CD4-positive, alpha-beta T cell treated with Interleukin-17A for 1 hour (primary cell): ENCODE measurements at places on chromosomes 2 and 18.

- DNase-seq = no peak
Observed at GRCh38 chr2:161386228-161386824, 29.8 kb upstream of the TBR1 start.

DNA sequence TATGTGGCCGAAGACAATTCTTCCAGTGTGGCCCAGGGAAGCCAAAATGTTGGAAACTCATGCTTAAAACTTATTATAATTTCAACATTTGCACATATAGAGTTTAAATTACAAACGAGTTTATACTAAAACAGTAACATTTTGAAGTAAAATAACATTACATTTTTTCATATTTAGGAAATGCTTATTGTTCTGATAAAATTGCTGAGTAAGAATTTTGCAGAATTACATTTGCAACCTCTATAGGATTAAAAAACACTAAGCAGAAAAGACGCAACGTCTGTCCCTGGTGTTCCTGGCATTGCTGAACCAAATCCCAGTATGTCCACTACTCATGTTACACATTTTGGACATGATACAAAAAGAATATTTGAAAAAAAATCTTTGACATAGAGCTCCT is 1241.2 kb downstream of the SUCLG1 start:
- no peak for DNase-seq

- DNase-seq = no peak
Observed at GRCh38 chr2:96798733-96799622, 17.1 kb upstream of the CNNM3 start.

GRCh38 chr18:10723496-10723895 is 197.7 kb downstream of the NAPG start:
- no peak for DNase-seq

- DNase-seq = no peak
Observed at GRCh38 chr2:8447610-8448221, 234.1 kb upstream of the ID2 start.

- no peak for DNase-seq
Observed at GRCh38 chr2:15348636-15349035, 212.5 kb downstream of the NBAS start.

DNA sequence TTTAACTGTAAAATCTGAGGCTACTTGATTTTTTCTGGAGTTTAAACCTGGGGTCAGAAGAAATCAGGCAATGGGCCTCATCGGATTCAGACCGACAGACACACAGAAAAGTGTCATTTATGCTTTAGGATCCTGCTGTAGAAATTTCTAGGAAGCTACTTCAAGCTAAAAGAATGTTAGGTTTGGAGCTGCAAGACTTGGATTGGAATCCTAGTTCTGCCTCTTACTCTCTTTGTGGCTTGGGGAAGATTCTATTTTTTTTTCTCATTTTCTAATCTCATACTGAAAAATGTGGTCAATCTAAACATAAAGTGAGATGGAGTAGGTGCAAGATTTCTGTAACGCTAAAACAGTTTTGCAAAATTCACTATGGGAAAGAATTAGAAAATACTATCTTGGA is 48.8 kb upstream of the KCNE4 start:
- DNase-seq = no peak

GRCh38 chr2:223442847-223443246 is 159.3 kb downstream of the SCG2 start:
- no peak for DNase-seq

DNA sequence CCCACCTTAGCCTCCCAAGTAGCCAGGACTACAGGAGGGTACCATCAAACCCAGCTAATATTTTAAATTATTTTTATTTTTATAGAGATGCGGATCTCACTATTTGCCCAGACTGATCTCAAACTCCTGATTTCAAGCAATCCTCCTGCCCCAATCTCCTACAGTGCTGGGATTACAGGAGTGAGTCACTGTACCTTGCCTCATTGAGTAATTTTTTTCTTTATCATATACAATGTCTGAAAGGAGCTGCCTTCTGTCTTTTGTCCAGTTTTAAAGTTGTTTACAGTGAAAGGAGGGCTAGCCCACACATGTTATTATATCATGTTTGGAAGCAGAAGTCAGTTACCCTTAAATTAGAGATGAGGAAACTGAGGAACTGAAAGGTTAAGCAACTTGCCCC is 32.5 kb downstream of the PRKRA start:
- DNase-seq = no peak

- no peak for DNase-seq
Observed at GRCh38 chr2:150023663-150024062, 436.1 kb upstream of the MMADHC start.

GRCh38 chr2:100236166-100236565 is 86.1 kb downstream of the LONRF2 start:
- no peak for DNase-seq

- peak; percentile 54 for DNase-seq
Observed at GRCh38 chr2:44392338-44392943, 30.7 kb downstream of the CAMKMT start.

DNA sequence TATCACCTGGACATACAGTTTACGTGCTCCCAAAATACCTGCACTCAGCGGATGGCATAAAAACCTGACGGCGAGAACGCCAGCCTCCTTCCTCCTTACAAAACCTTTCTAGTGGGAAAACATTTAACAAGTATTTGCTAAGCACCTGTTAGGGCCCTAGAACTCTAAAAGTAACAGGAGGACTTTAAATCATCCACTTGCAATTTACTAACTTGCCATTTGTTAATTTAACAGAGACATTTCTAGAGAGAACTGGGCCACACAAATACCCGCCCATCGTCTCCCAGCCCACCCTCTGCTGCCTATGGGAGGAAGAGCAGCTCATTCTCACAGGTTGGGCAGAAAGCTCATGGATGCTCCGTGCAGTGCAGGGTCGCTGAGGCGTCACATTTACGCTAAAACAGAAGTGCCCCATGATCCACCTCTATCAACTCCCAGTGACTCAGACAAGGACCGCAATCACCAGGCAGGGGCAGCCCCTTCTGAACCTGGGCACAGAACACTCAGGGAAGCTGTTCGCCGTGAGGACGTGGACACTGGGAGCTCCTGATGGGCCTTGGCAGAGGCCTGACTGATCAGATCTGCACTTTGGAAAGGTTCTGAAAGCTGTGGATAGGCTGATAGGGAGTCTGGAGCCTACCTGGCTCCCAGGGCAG is 106.9 kb downstream of the HDAC4 start:
- DNase-seq = peak; percentile 47

DNA sequence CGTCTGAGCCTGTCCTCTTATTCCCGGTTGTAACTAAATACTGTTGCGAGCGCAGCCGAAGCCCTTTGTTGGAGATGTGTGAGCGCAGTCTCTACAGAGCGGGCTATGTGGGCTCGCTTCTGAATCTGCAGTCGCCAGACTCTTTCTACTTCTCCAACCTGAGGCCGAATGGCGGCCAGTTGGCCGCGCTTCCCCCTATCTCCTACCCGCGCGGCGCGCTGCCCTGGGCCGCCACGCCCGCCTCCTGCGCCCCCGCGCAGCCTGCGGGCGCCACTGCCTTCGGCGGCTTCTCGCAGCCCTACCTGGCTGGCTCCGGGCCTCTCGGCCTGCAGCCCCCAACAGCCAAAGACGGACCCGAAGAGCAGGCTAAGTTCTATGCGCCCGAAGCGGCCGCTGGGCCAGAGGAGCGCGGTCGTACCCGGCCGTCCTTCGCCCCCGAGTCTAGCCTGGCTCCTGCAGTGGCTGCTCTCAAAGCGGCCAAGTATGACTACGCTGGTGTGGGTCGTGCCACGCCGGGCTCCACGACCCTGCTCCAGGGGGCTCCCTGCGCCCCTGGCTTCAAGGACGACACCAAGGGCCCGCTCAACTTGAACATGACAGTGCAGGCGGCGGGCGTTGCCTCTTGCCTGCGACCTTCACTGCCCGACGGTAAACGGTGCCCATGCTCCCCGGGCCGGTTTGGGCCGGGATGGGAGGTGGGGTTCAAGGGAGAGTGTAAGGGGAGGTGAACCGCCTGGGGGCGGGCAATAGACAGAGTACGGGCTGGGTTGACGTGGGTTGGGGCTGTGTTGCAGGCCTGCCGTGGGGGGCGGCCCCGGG is at the start of gene HOXD12:
Gene HOXD12, plus strand, starts transcription at position 68 of the 819 bp plus-strand sequence. Its CDS starts 7 bp downstream, at position 75.
- DNase-seq = no peak

GRCh38 chr2:47086571-47086970 is 68.5 kb downstream of the STPG4 start:
- DNase-seq = no peak

GRCh38 chr2:126953483-126953882 is 54.8 kb downstream of the TEX51 start:
- no peak for DNase-seq

DNA sequence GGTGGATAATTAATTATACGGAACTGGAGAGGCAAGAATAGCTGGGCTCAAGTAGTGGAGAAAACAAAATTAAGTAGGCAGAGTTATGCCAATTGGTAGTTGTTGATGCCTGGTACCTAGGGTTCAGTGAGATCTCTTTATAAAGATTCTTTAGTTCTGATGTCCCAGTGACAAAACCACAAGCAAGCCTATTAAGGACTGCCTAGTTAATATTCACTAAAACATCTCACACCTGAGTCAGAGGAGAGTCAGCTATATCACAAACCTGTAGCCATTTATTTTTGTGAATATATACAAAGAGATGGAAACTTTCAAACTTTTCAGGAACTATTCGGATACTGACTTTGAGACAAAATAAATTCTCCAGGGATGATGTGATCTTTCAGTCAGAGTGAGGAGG is 213.9 kb upstream of the CYP26B1 start:
- no peak for DNase-seq

- no peak for DNase-seq
Observed at GRCh38 chr18:41324934-41325333, 630.1 kb upstream of the PIK3C3 start.

GRCh38 chr2:68774569-68775271 is 40.1 kb downstream of the ARHGAP25 start:
- DNase-seq = peak; percentile 74

GRCh38 chr2:2104331-2104730 is 226.7 kb downstream of the MYT1L start:
- DNase-seq = no peak

DNA sequence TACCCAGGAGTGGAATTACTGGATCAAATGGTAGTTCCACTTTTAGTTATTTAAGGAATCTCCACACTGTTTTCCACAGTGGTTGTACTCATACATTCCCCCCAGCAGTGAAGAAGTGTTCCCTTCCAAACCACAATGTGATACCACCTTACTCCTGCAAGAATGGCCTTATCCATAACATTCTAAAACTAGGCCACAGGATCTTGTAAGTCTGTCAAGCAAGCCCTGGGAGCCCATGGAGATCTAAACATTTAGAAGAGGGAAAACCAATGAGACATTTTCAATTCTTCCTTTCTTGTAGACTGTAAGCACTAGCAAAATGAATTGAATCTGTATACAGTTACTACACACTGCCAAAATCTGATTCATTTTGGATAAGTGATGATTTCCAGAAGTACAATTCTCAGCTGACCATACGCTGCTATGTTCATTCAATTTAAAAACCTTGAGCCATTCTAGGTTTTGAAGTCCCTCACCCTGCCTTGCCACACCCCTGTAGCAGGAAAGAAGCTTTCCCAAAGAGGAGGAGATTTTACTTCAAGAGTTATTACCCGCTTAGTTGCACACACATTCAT is 149.1 kb downstream of the SLC8A1 start:
- DNase-seq = no peak

DNA sequence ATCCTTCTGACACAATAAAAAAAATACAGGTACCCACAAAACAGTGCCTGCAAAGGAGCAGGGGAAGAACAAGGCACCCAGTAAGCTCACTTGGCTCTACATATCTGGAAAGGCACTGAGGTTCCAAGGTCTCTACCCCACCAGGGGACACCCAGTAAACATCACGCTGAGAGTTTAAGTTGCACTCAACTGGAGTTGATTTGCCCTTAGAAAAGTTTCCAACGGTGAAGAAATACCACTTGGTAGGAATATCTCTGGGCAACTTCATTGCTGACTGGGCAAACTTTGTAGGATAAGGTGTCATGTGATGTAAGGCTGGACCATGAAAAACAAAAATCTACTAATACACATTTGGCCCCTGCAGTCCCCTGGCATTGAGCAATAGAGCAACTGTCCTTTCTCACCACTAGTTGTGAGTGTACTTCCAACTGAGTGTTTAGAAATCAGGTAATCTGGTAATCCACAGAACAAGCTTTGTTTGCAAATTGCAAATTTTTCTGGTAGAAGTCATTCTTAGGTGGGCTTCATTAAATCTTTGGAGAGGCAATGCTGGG is 14.2 kb downstream of the ST8SIA3 start:
- no peak for DNase-seq

GRCh38 chr2:38700881-38701458 is 35.1 kb downstream of the GALM start:
- no peak for DNase-seq

GRCh38 chr2:11967946-11968465 is 221.6 kb downstream of the LPIN1 start:
- DNase-seq = no peak

GRCh38 chr18:7742224-7742623 is 175.1 kb downstream of the PTPRM start:
- no peak for DNase-seq

DNA sequence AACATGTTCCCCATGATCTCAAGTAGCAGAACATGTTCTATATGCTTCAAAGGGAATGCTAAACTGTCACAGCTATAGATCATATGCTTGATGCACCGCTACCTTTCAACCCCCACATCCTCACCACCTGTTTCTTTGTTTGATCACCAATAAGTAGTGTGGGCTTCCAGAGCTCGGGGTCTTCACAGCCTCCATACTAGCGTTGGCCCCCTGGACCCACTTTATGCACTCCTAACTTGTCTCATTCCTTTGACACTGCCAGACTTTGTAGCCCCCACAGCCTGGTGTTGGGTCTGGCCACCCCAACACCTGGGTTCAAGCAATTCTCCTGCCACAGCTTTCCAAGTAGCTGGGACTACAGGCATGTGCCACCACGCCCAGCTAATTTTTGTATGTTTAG is 11.6 kb upstream of the RBM44 start:
- no peak for DNase-seq

DNA sequence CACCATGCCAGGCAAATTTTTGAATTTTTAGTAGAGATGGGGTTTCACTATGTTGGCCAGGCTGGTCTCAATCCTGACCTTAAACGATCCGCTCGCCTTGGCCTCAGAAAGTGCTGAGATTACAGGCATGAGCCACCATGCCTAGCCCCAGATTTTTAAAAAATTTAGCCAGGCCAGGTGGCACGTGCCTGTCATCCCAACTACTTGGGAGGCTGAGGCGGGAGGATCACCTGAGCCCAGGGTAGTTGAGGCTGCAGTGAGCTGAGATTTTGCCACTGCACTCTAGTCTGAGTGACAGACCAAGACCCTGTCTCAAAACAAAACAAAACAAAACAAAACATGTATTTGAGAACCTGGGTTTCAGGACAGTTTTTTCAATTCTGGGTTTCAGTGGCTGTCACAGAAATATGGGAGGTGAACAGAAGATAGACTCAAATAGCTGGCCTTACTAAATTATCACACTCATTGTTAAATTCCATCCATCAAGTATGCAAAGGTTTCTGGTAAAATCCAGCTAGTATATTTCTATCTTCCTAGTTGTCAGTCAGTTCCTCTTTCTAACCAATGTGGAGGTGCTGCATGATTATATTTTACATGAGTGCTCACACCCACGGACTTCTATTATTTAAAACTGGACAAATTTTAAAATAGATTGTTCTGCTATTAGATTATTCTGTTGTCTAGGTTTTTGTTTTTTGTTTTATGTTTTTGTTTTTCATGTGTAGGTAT is 5.4 kb downstream of the ALPG start:
- DNase-seq = no peak

GRCh38 chr2:218422403-218423086 is 3.6 kb downstream of the VIL1 start:
- no peak for DNase-seq

- no peak for DNase-seq
Observed at GRCh38 chr18:62418258-62418657, 93.1 kb downstream of the TNFRSF11A start.

- DNase-seq = no peak
Observed at GRCh38 chr2:190050001-190050400, 12.5 kb downstream of the MSTN start.
